Ascending aorta (tissue), 2 donors: ENCODE measurements at places on chromosomes 1 and 21. TPM values are rescaled to one million over a fixed set of nuclear protein-coding genes. Genes with fewer than 3 reads are reported as not detected.

- H3K27me3 ChIP-seq = no peaks in the 10 kb centered on the region
- H3K36me3 ChIP-seq = no peaks in the 10 kb centered on the region
These were observed 15.4 kb upstream of the TSPAN1 start for GRCh38 chr1:46159516-46159915.

GRCh38 chr1:29876902-29877301 lies 640.6 kb downstream of the PTPRU start:
- no peak overlapping the region for H3K27ac ChIP-seq
- no peaks in the 10 kb centered on the region for H3K27me3 ChIP-seq
- DNase-seq = no peak
- H3K4me3 ChIP-seq = no peak overlapping the region
- no peaks in the 10 kb centered on the region for H3K36me3 ChIP-seq

DNA sequence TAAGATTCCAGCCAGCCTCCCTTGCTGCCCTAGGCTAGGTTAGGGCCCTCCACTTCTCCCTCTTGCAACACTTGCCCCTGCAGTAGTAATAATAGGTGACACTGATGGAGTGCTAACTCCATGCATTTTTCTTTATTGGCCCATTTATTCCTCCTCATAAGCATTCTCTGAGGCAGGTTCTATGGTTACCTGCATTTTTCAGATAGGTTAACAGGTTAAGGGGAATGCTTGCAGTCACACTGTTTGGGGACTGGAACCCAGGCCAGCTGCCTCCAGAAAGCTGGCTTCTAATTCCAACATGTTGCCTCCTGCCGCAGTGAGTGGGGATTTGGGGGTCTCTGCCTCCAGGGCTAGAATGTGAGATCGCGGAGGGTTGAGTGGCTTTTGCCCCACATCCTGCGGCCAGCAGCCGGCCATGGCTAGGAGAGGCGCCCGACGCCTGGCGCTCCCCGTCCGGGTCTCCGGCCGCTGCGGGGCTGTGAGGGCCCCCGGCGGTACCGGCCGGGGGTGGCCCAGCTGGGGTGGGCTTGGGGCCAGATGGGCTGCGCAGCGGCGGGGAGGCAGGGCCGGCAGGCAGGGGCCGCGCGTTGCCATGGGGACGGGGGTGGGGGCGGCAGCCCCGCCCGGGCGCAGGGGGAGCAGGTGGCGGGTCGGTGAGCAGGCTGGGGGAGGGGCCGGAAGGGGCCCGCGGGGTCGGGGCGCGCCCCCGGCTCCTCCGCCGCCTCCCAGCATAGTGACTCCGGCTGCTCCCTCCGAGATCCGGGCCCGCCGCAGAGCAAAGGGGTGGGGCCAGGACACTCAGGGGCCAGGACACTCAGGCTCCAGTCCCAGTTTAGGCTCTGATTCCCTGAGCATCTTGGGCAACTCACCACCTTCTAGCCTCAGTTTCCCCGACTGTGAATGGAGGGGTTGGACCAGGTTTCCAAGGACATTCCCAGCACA lies 68.4 kb upstream of the SSBP3 start:
- peaks cover 12% of the 10 kb centered on the region for H3K4me1 ChIP-seq
- no peaks in the 10 kb centered on the region for H3K36me3 ChIP-seq
- no peak for DNase-seq
- H3K4me3 ChIP-seq = peak overlapping the region; percentile 63
- no peaks in the 10 kb centered on the region for H3K27me3 ChIP-seq

Gene ZNF326
- 0.75 TPM for total RNA-seq

DNA sequence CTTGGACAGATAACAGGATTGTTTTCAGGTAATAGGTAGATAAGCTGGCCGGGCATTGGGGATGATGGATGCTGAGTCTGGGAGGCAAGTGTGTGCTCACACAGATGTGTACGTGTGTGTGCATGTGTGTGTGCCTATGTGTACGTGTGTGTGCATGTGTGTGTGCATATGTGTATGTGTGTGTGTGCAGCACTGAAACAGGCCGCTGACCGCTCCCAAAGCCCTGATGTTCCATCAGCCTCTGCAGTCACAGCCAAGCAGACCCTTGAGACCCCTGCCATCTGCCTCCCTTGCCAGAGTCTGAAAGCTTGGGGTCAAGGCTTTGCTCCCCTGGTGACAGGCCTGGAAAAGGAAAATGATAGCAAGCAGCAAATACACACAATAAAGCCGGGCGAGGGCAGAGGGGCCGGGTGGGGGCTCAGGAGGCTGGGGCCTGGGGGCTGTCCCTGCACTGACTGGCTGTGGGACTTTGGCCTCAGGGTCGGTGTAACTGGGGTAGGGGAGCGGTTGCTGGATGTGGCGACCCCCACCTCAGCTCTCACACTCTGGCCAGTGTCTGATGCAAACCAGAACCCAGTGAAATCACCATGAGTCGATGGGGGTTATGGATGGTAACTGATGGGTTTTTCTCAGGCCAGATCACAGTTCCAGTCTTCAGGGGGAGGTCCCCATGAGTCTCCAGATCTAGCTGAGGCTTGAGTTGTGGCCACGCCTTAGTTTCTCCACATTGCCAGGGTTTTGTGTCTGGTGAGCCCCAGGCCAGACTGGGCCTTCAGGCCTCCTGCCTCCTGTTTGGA lies 9.2 kb upstream of the TNFRSF8 start:
- H3K4me3 ChIP-seq = no peak overlapping the region
- peaks cover 10% of the 10 kb centered on the region for H3K4me1 ChIP-seq
- H3K27ac ChIP-seq = no peak overlapping the region
- DNase-seq = no peak
- H3K27me3 ChIP-seq = no peaks in the 10 kb centered on the region
- no peaks in the 10 kb centered on the region for H3K36me3 ChIP-seq

DNA sequence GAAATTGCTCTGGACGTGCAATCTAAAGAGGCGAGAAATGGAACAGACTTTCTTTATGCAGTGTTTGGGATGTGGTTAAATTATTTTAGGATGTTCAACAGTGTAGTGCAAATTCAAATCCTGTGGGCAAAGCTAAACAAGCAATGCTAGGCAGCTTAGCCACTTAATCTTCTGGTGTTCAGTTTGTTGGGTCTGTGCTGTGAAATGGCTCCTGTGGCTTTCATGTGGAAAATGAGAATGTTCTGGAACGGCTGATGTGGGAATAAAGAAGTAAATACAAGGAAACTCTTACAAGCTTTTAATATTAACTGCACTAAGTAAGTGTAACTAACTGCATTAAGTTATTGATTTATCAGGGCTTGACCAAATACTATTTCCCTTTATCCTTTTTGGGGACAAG lies 766.6 kb downstream of the ADGRL2 start:
- no peaks in the 10 kb centered on the region for H3K27me3 ChIP-seq
- H3K36me3 ChIP-seq = no peaks in the 10 kb centered on the region
- H3K4me3 ChIP-seq = no peak overlapping the region
- no peak overlapping the region for H3K27ac ChIP-seq

Gene PLA2G4A
- total RNA-seq = 0.75 TPM

GRCh38 chr1:55214934-55215193 lies 300 bp downstream of the USP24 start:
- H3K4me1 ChIP-seq = peaks cover 17% of the 10 kb centered on the region
- no peaks in the 10 kb centered on the region for H3K27me3 ChIP-seq
- H3K36me3 ChIP-seq = no peaks in the 10 kb centered on the region
- H3K4me3 ChIP-seq = peak overlapping the region; percentile 93

GRCh38 chr1:33986390-33987095 lies 122.7 kb downstream of the HMGB4 start:
- peak; percentile 92 for DNase-seq
- peaks cover 20% of the 10 kb centered on the region for H3K4me1 ChIP-seq
- H3K36me3 ChIP-seq = no peaks in the 10 kb centered on the region

Gene GPR157
- total RNA-seq = 7.1 TPM

DNA sequence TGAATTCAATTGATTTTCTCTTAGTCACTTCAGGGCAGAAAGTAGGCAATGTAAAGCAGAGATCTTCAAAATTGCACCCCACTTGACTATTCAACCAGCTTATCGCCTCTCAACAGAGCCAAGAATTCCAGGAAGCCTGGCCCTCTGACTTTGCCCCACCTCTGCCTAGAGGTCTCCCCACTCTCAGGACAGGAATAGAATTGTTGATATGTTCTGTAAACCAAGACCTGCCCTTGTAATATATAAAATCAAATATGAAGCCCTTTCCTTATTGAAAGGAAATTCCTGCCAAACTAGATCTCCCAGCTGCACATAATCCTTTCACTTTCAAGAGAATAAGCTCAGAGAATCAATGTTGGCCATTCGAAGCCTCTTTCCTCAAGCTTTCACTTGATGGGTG lies 116.1 kb upstream of the DPT start:
- no peaks in the 10 kb centered on the region for H3K4me1 ChIP-seq
- H3K27me3 ChIP-seq = no peaks in the 10 kb centered on the region
- H3K36me3 ChIP-seq = no peaks in the 10 kb centered on the region
- DNase-seq = no peak
- H3K4me3 ChIP-seq = no peak overlapping the region

- no peaks in the 10 kb centered on the region for H3K27me3 ChIP-seq
- H3K4me1 ChIP-seq = no peaks in the 10 kb centered on the region
- no peak for DNase-seq
- peaks cover 52% of the 10 kb centered on the region for H3K36me3 ChIP-seq
- no peak overlapping the region for H3K27ac ChIP-seq
These were observed 29.2 kb downstream of the INKA2 start for GRCh38 chr1:111709986-111710385.

DNA sequence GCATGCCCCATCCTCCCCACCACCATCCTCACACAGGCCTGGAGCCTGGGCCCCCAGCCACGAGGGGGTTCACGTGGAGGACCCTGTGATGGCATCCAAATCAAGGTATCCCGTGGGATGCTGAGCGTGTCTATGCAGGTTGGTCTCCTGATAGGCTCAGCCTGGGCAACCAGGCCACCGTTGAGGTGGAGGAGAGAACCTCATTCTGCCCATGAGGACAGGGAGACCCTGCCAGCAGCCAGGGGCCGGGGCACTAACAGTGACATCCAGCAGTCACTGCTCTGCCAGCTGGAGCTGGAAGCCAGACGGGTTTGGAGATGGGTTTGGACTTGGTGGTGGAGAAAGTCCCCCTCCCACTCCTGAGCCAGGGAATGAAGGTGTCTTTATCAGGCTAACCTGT lies 582.8 kb downstream of the MATN1 start:
- no peaks in the 10 kb centered on the region for H3K36me3 ChIP-seq
- no peaks in the 10 kb centered on the region for H3K4me1 ChIP-seq
- H3K4me3 ChIP-seq = no peak overlapping the region
- peak; percentile 54 for DNase-seq
- no peak overlapping the region for H3K27ac ChIP-seq

- no peak for DNase-seq
- no peak overlapping the region for H3K27ac ChIP-seq
- no peaks in the 10 kb centered on the region for H3K4me1 ChIP-seq
- no peaks in the 10 kb centered on the region for H3K36me3 ChIP-seq
- H3K27me3 ChIP-seq = no peaks in the 10 kb centered on the region
- H3K4me3 ChIP-seq = no peak overlapping the region
These were observed 18.5 kb downstream of the PLA2G2D start for GRCh38 chr1:20100632-20101355.

GRCh38 chr1:239550178-239550577 lies 163.8 kb downstream of the CHRM3 start:
- H3K4me1 ChIP-seq = peaks cover 3% of the 10 kb centered on the region
- no peak overlapping the region for H3K27ac ChIP-seq
- H3K36me3 ChIP-seq = no peaks in the 10 kb centered on the region
- H3K4me3 ChIP-seq = no peak overlapping the region
- no peaks in the 10 kb centered on the region for H3K27me3 ChIP-seq
- no peak for DNase-seq

Gene KIF17
- total RNA-seq = 18.5 TPM

Gene PEAR1
- 39.8 TPM for total RNA-seq

- no peak within 1 kb of the TSS for H3K4me3 ChIP-seq
- DNase-seq = no peak
- H3K4me1 ChIP-seq = no peaks in the 10 kb centered on the region
These were observed at the start of gene DNMT3L for GRCh38 chr21:44261675-44262295. Gene DNMT3L (minus strand): TSS chr21:44261897. CDS start chr21:44261259, 638 bp downstream.

Gene LCE1E
- not detected for total RNA-seq

- no peak overlapping the region for H3K27ac ChIP-seq
- H3K27me3 ChIP-seq = peaks cover 5% of the 10 kb centered on the region
- no peaks in the 10 kb centered on the region for H3K4me1 ChIP-seq
- H3K4me3 ChIP-seq = no peak overlapping the region
- H3K36me3 ChIP-seq = no peaks in the 10 kb centered on the region
These were observed 113.7 kb upstream of the RRP15 start for GRCh38 chr1:218171302-218171893.

- no peaks in the 10 kb centered on the region for H3K36me3 ChIP-seq
- no peak overlapping the region for H3K27ac ChIP-seq
- DNase-seq = no peak
- no peak overlapping the region for H3K4me3 ChIP-seq
- H3K4me1 ChIP-seq = no peaks in the 10 kb centered on the region
- H3K27me3 ChIP-seq = no peaks in the 10 kb centered on the region
These were observed 23.2 kb downstream of the RPE65 start for GRCh38 chr1:68426594-68426993.

- no peaks in the 10 kb centered on the region for H3K36me3 ChIP-seq
- H3K4me1 ChIP-seq = no peaks in the 10 kb centered on the region
- H3K27me3 ChIP-seq = no peaks in the 10 kb centered on the region
- DNase-seq = no peak
- H3K27ac ChIP-seq = no peak overlapping the region
These were observed 590.8 kb upstream of the PRMT6 start for GRCh38 chr1:106465666-106466065.

Gene GALE
- 30.4 TPM for total RNA-seq

DNA sequence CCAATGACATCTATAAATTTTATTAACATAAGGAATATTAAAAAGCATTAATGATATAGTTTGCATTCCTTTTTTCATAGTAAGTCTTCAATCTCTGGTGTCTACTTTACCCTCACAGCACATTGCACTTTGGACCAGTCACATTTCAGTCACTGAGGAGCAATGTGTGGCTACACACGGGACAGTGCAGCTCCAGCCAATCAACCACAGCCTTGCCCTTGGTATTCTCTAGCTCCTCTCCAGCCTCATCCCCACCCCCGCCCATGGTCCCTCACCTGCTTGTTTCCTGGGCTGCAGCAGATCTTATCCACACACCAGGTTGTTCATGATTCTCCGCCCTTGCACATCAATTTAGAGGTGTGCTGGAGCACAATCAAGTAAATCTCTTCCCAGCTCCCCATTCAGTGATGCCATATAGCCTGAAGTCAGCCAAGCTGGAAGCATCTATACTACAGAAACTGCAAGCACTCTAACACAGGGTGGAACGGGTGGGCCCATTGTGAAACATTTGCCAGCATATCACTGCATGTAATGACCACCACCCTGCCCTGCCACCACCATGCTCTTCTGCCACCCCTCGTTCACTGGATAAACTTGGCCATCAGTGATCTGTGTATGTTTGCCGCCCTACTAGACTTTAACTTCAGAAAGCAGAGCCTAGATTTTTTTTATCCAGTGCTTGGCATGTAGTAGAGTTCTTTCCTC lies 93.0 kb upstream of the SLC44A3 start:
- H3K27me3 ChIP-seq = no peaks in the 10 kb centered on the region
- H3K4me1 ChIP-seq = peaks cover 8% of the 10 kb centered on the region
- no peak overlapping the region for H3K4me3 ChIP-seq
- no peak for DNase-seq
- H3K27ac ChIP-seq = no peak overlapping the region

DNA sequence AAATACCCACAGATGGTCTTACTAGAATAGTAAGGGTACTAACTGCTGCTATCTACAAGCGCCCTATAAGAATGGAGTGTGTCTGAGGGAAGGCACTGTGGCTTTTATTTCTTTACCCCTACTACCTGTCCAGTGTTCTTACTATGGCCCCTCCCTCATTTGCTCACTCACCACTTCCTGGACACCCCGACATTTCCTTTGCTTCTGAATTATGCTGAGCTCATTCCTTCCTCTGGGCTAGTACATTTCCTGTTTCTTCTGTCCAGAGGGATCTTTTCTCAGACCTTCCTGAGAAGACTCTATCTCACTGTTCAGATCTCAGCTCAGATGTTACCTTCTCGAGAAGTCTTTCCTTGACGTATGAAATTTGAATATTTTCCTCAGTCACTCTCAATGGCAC lies 192.1 kb upstream of the DAB1 start:
- no peak overlapping the region for H3K27ac ChIP-seq
- no peak overlapping the region for H3K4me3 ChIP-seq
- DNase-seq = no peak
- H3K36me3 ChIP-seq = no peaks in the 10 kb centered on the region
- H3K27me3 ChIP-seq = no peaks in the 10 kb centered on the region
